ENCODE measurements at places on chromosomes 13 and 19. TPM values are rescaled to one million over a fixed set of nuclear protein-coding genes. Genes with fewer than 3 reads are reported as not detected.
A peak's percentile ranks its signal among the peaks of the same experiment; 100 is the strongest.

PLIN4 gene
- 0.96 TPM for total RNA-seq

ACTN4 gene
- 430 TPM for total RNA-seq

CGB8 gene
- total RNA-seq = not detected

GJA3 gene
- not detected for total RNA-seq

PSMD8 gene
- 259 TPM for total RNA-seq

PNMA8A gene
- 64.6 TPM for total RNA-seq

ZSWIM9 gene
- 0.89 TPM for total RNA-seq

FGF21 gene
- not detected for total RNA-seq

FAM174C gene
- total RNA-seq = 72.0 TPM

- DNase-seq = no peak
Measured at GRCh38 chr13:109362616-109363015, 423.8 kb downstream of the IRS2 start.

GRCh38 chr13:67967031-67967430 lies 736.9 kb upstream of the PCDH9 start:
- no peak for DNase-seq

DNA sequence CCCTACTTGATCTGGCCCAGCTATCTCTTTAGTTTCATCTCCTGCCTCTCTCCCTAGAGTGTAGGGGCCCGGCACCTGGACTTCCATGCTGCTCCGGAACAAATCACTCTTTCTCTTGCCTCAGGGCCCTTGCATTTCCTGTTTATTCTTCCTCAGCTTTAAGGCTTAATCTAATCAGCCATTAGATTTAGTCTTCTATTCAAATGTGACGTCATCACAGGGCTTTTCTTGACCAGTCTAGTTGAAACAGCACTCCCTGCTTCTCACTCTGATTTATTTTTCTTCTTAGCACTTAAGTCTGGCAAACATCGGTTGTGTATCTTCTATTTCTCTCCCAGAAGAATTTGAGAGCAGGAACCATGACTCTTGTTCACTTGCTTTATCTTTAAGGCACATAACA lies 564.1 kb downstream of the EFNB2 start:
- DNase-seq = no peak

GRCh38 chr19:8705742-8706141 lies 7.1 kb upstream of the ACTL9 start:
- no peak for DNase-seq

DNA sequence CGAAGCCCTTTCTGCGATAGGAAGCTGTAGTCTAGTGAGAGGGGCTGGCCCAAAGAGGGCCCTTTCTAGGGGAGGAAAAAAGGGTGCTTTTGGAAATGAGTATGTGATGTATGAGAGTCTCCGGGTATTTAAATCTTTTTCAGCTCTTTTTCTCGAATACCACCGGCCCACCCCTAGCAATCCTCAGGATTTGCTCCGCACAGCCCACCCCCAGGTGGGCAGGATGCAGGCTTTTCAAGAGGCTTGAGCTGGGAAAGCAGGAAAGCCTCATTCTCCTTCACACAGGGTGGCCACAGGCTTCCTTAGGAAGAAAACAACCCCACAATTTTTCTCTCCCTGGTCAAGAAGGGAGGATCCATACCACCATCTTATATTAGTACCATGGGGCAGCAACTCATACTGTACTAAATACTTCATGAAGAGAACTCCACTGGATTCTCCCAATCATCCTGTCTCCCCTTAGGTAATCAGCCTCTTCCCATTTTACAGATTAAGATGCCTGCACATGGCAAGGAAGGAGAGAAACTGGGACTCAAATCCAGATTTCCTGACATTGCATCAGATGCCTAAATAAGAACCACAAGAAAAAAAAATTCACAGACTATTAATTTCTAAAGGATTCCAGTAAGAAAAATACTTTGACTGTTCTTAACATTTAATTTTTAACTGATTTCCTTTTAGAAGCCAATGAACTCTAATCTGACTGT lies 84.4 kb downstream of the STK24 start:
- no peak for DNase-seq

GRCh38 chr13:69202996-69203395 lies 904.6 kb upstream of the ATXN8OS start:
- no peak for DNase-seq

GRCh38 chr13:28012896-28013295 lies 24.4 kb upstream of the URAD start:
- DNase-seq = no peak

- no peak for DNase-seq
Measured at GRCh38 chr13:50228527-50228926, 213.3 kb downstream of the KCNRG start.

DNA sequence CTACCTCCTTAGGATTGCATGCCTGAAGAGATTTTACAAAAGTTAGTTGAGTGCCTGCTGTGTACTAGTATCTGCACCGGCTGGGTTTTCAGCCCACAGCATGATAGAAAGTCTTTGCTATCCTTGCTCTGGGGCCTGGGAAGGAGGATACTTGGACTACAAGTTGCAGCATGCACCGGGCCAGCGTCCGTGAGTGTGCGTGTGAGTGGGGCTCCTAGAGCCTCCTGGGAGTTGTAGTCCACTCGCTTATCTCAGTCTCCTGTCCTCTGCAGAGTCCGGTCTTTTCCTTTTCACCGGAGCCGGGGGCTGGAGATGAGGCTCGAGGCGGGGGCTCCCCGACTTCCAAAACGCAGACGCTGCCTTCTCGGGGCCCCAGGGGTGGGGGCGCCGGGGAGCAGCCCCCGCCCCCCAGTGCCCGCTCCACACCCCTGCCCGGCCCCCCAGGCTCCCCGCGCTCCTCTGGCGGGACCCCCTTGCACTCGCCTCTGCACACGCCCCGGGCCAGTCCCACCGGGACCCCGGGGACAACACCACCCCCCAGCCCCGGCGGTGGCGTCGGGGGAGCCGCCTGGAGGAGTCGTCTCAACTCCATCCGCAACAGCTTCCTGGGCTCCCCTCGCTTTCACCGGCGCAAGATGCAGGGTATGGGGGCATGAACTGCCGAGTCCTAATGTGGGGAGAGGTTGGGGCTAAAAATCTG lies 20.6 kb downstream of the BRSK1 start:
- peak; percentile 64 for DNase-seq

DNA sequence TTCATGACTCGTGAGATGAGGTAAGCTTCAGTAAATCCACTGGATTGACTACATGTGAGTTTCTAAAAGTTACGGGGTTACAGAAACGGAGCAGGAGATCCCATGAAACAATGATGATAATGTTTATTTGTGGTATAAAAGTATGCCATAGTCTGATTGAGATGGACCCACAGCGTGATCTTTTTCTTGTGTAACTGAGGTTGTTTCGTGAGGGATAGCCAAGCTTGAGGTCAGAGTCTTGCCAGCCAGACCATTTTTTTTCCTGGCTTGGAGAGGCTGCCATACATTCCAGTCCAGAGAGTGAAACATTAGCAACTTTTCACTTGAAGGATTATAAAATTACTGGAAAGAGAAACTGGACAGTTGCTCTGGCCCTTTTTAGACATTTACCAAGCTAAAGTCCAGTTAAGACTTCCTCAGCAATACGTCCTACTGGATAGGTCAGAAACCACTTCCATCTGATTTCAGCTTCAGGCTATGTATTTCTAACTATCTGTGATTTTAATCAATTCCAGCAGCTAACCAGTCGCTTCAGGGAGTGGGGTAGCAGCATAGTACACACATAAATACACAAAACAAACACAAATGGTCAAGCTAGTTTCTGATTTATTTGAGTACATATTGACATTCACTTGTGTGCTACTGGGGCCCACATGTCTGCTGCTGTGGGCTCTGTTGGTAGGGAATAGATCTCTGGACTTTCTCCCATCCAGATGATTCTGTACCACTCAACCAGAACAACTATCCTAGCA lies 194.6 kb downstream of the POSTN start:
- no peak for DNase-seq

- no peak for DNase-seq
Measured at GRCh38 chr19:6354098-6354674, 7.1 kb upstream of the CLPP start.

- peak; percentile 49 for DNase-seq
Measured at GRCh38 chr19:43438291-43439031, 23.8 kb downstream of the TEX101 start.

GRCh38 chr13:112583592-112584277 lies 4.2 kb downstream of the TUBGCP3 start:
- peak; percentile 58 for DNase-seq

- no peak for DNase-seq
Measured at GRCh38 chr19:55457683-55458457, 3.6 kb downstream of the ISOC2 start.

DNA sequence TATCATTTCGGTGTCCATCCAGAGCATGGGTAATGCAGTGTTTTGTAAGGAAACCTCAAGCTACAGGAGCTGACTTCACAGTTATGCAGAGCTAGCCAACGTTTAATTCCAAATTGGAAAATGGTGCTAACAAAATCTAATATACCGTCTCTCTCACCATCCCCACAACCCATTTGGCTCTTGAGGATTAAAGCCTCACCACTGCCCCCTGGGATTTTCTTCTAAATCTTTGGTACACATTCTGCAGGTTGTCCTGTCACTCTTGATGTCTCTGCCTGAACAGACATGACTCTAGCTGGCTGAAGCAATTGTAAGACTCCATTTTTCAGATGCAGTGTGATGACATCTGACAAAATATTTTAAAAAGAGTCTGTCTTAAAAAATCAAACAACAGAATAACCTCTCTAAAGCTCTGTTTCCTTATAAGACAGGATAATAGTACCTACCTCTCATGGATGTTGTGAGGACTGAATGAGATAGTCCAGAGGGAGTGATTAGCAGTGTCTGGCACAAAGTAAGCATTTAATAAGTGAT lies 451.8 kb downstream of the SUCLA2 start:
- DNase-seq = no peak

DNA sequence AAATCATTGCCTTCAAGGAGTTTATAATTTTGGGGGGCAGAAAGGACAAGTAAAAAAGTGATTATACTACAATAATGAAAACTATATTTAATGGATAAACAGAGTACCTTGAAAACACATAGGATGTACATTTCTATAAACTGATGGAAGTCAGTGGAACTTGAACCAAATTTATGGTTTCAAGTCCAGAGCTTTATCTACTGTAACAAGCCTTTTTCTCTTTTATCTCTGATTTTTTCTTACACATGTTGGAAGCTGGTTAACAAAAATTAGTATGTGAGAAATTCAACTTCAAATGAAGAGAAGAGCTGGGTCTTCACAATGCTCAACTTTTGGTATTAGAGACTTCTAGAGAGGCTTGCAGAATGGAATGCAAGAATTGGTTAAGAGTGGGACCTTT lies 393.6 kb downstream of the LMO7 start:
- DNase-seq = no peak

DNA sequence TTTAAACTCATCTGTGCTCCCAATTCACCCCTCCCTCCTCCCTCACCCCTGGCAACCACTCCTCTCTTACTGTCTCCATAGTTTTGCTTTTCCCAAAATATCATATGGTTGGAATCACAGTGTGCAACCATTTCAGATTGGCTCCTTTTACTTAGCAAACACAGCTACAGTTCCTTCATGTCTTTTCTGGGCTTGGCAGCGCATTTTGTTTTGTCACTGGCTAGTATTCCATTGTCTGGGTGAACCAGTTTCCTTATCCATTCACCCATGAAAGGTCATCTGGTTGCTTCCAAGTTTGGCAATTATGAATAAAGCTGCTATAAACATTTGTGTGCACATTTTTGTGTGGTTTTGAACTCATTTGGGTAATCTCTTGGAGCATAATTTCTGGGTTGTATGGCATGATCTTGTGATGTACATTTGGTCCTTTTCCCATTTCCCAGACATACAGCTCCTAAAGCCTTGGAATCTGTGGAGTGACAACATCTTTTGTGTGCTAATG lies 23.9 kb upstream of the GAS6 start:
- DNase-seq = no peak

- no peak for DNase-seq
Measured at GRCh38 chr13:23985839-23986238, 88.5 kb upstream of the C1QTNF9B start.
